ENCODE measurements at places on chromosomes 5 and 9.

DNA sequence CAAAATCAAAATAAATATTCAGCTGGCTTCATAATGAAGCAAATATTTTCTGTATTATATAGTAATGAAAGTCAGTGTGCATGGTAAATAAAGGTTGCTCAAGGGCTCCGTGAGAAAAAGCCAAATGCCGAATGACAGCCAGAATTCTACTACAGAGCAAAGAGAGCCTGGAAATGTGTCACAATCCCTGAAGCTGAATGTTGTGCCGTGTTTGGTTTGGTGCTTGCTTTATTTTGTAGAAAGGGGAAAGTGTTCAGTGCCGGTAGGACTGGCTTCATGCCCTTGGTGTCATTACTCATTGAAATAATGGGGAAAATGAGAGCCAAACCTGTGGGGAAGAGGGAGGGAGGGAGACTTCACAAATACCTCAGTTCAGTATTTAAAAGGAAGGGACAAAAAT, 26.8 kb upstream of the ADAMTSL1 start:
- DNase-seq = no peak

GRCh38 chr9:33468215-33468730, 5.5 kb downstream of the NOL6 start:
- no peak for DNase-seq

DNA sequence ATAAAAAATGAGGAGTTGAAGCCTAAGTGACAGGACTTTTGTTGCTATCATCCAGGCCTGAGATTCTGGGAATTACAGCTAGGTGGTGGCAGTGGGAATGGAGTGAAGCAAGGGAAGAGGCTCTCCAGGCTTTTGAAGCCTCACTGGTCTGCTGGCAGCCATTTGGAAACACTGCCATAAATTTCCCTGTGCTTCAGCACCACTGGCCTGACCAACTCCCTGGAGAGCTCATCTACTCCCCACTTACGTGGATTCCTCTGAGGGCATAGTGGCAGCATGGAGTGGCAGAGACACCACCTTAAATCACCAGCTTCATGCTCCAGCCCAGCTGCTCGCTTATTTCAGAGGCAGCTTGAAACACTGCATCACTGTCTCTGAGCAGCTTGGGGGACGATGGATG, 518.2 kb downstream of the TLR4 start:
- no peak for DNase-seq

DNA sequence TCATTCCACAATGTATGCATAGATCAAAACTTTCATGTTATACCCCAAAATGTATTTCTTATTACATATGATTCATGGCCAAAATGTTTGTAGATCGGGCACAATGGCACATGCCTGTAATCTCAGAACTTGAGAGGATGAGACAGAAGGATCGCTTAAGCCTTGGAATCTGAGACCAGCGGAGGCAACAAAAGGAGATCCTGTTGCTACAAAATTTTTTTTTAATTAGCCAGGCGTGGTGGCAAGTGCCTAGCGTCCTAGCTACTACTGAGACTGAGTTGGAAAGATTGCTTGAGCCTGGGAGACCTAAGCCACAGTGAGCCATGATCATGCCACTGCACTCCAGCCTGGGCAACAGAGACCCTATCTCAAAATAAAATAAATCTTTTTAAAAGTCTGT, 89.9 kb downstream of the MAPKAP1 start:
- no peak for DNase-seq

GRCh38 chr9:106981396-106982287, 118.7 kb downstream of the ZNF462 start:
- no peak for DNase-seq

- no peak for DNase-seq
Observed at GRCh38 chr5:171127314-171127713, 181.7 kb upstream of the TLX3 start.

All from bronchial epithelial cell (primary cell).